GM06990 (cell line): ENCODE measurements at places on chromosomes 12 and 14.

DNA sequence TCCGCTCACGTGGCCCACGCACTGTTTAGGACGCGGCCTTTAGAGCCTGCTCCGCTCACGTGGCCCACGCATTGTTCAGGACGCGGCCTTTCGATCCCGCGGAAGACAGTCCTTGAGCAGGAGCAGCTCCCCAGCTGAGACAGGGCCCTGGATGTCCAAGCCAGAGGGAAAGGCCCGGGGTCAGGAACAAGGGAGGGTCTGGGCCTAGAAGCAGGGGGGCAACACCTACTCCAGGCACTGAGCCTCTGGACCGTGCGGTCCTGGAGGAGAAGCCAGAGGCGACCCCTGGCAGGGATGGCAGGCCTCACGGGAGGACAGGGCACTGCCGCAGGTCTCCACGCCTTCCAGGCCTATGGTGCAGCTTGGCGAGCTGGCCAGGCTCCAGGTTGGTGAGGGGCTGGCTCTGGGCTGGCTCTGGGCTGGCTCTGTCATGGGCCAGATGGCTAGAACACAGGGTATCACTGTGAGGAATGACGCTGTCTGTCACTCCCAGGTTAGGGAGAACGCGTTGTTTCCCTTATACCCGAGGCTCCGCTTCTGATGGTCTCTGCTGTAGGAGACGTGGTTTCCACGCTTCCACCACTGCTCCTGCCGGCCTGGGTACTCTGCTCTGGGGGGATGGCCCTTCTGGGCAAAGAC, 341.7 kb downstream of the TMEM121 start:
- DNase-seq, result no peak

- DNase-seq, result no peak
Measured at GRCh38 chr12:2284321-2284813, 231.6 kb downstream of the CACNA1C start.

DNA sequence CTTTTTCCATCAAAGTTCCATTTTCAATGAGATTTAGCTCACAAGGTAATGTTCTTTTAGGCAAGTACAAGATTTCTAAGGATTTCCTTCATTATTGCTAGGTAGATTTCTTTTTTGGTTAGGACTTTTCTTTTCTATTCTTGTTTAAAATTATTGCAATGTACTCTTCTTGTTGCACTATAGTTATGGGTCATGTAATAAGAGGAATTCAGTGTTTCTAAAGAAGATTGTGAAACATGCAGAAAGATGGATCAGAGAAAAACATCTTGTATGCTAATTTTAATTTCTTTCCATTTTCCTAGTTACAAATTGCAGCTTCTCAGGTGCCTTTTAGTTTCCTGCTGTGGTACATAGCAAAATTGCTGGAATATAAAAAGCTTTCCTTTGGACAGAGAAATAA, 56.1 kb downstream of the BTG1 start:
- DNase-seq, result no peak

DNA sequence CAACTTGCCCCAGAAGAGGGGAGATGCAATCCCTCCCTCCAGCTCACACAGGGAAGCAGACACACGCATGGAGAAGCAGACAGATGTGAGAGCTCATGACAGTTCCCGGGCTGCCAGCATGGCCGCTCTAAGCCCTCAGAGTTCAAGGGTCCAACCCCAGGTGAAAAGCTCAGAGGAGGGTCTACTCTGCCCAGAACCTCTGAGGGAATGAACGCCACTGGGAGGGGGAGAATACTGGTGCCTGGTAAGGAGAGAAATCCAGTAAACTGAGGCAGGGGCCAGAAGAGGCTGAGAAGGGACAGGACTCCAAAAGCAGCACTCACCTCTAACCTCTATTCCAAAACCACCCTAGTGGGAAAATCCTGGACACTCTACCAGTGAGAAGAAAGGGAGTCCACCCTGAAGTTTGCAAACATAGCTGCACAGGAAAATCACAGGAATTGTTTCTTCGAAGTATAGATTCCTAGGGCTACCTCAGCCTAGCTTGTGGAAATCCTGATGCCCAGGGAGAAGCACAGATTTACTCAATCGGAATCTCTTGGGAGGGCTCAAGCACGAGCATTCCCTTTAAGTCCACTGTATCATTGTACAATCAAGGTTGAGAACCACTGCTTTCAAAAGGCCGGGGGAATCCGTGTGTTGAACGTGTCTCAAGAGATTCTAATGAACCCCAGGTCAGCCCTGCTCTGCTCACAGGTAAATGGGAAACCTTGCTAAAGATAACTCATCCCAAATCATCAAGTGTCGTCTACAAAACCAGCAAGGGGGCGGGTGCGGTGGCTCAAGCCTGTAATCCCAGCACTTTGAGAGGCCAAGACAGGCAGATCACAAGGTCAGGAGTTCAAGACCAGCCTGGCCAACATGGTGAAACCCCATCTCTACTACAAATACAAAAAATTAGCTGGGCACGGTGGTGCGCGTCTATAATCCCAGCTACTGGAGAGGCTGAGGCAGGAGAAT, 34.3 kb upstream of the PLEKHG6 start:
- no peak for DNase-seq

- peak; percentile 83 for DNase-seq
Measured at GRCh38 chr12:6766651-6767349, 637 bp downstream of the PTMS start.

DNA sequence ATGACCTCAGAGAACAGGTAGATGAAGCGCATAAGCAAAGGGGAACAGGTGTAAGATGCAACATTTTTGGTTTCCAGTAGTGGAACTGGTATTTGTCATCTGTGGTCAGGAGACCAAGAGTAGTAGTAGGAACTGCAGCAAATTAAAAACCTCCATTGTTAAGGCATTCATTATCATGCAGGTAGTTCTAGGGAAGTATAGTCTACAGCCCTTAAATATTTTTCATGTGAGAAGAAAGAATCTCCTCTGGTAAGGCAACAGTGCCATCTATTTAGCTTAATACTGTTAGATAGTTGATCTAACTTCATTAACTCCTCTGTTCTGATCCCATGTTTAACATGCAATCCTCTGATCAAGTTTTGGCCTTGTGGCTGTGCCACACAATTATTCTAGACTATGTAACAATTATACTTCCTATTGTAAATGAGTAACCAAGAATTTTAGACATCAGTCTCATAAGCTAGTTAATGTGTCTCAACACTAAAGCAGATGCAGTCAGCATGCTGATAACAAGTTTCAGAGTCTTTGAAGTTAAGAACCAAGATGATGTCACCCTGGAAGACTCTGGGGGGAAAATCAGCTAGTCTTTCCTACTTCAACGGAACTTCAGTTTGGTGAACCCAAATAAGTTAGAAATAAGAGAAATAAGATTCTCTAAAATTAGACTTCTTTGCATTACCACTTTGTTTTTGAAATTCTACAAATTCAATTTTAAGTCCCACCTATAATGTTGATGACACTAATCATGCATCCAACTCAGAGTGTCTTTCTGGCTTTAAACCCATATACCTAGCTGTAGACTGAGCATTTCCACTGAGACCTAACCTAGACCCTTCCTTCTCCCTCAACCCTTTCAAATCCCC, 70.9 kb downstream of the STXBP6 start:
- DNase-seq, result no peak

DNA sequence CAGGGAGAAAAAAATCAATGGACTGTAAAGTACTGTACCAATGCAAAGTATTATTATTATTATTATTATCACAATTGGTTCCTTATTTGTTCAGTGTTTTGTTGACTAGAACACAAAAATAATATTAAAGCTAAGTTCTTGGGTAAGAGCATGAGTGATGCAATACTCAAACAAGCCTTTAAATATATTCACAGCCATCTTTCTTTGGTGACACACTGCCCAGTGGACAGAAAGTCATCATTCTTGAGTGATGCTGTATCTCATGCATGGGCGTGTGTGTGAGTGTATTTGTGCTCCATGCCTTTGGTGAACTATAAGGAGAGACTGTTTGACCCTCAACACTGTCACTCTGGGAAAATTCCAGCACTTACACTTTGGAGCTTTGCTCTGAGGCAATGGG, 93.6 kb downstream of the KCNK10 start:
- DNase-seq, result no peak

DNA sequence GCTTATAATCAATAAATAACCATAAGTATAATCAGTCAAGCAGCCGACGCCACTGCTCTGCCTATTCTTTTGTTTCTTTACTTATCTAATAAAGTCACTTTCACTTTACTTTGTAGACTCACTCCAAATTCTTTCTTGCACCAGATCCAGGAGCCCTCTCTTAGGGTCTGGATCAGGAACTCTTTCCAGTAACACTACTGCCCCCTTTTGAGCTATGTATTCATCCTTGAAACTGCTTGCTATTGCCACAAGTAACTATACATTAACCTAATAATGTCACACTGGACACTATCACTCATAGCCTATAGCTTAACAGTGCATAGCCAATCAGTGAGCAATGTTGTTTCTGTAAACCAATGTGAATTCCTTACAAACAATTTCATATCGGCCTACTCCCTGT, 2.8 kb upstream of the NID2 start:
- DNase-seq, result no peak

GRCh38 chr12:30989754-30990153, 63.2 kb downstream of the TSPAN11 start:
- peak; percentile 24 for DNase-seq

DNA sequence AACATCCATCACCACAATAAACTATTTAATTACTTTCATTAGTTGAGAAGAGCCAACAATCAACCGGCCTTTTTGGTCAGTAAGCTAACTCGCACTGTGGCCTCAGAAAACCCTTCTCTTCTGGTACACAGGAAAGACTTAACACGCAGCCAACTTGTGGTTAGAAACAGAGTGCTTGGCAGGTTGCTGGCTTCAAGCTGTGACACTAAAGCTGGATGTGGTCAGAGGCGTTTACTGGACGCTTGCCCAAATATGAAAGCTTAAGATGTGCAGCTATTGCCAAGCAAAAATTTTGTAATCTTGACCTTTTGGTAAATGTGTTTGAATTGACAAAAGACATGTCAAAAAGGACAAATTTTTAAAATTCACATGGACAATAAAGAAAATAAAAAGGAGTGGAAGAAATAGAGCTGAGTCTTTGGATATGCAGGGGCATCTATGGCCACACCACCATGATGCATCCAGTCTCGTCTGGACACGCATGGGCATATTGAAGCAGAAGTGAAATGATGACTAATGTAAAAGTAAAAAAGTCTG, 2.6 kb upstream of the KLRK1 start:
- DNase-seq, result peak; percentile 52

DNA sequence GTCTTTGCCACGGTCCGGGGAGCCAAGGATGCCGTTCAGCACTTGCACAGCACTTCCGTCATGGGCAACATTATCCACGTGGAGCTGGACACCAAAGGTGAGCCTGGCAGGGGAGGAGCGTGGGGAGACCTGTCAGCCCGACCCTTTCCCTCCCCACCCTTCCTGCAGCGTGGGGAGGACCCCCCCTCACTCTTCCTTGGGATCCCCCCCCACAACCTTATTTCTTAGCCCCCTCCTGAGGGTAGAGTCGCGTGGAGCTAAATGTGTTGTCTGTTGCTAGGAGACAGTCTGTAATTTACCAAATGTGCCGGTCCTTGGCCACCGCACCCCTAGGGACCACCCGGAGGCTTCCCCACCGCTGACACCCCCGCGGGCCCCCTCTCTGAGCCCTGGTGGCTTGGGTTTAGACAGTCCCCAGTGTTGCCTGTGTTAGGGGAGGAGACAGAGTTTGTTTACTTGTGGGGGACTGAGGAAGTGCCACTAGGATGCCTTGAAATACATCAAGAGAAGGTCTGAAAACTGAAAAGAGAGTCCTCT, 2.3 kb downstream of the SETD1B start:
- DNase-seq, result no peak

DNA sequence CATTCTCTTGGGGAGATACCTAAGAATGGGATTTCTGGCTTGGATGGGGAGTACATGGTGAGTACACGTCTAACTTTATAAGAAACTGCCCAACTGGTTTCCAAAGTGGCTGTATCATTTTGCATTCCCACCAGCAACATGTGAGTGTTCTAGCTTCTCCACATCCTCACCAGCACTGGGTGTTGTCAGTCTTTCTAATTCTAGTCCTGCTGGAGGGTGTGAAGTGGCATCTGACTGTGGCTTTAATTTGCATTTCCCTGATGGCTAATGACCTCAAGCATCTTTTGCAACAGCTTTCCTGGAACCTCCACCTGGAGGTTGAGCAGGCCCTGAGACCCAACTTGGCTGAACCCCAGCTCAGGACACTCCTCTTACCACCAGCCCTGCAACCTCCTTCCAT, 17.8 kb downstream of the SELPLG start:
- DNase-seq, result no peak

DNA sequence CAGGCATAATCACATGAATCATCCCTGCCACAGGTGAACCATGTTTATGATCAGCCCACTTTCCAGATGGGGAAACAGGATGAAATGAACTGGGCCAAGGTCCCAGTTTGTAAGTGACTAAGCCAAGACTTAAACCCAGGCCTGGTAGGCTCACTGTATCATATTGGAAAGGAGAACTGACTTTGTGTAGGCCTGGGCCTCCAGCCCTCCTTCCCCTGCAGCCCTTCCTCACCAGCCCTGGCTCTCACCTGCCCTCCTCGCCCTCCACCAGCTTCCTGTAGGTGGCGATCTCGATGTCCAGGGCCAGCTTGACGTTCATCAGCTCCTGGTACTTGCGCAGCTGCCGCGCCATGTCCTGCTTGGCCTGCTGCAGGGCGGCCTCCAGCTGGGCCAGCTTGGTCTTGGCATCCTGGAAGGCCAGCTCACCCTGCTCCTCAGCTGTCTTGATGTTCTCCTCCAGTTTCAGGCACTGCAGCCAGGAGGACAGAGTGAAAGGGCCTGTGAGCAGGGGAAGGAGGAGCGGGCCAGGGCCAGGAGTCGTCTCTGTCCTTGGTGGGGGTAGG, 19.8 kb downstream of the KRT80 start:
- DNase-seq, result no peak

DNA sequence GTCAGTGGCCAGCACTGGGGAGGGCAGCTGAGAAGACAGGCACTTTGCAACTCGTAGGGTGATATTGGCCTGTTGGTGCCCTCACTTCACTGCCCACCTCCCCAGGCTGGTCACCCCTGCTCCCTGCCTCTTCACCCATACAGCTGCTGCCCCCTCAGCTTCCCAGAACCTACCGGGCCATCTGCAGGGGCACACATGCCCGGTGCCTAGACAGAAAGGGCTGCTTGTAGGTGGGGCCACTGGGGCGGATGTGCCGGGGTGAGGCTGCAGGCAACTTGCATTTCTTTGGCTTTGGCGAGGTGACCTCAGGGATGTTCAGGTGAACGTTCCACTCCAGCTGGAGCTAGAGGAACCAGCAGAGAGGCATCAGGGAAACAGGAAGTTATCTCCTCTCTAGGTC, 17.2 kb downstream of the FAM186B start:
- DNase-seq, result no peak

GRCh38 chr12:42421844-42422779, 96.1 kb downstream of the PPHLN1 start:
- DNase-seq, result peak; percentile 39

DNA sequence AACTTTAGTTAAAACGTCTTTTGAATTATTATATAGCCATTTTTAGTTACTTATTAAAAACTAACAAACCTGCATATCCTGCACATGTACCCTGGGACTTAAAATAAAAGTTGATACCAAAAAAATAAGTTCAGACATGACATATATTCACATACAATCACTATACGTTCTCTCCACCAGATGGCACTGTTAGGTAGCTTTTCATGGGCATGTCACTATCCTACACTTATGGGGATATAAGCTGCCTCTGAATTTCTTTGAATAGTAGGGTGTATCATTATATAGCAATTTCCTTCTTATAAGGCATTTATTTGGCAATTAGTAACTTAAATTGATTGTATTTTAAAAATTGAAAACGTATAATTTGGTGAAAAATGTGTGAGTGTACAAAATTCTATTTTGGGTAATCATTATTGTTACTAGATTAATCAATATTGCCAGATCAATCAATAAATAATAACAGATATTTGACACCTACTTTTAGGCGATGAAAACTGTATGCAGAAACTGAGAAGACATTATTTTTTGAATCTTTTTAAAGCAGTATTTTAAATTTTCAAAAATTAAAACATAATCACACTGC, 31.8 kb upstream of the OR10A7 start:
- DNase-seq, result peak; percentile 23
